Stimulated activated CD4-positive, alpha-beta T cell treated with anti-CD3 and anti-CD28 coated beads, Interleukin-1b, Interleukin-23, amount 100 ng/mL, for 1 hour (primary cell): ENCODE measurements at places on chromosomes 7 and 10.
A peak's percentile ranks its signal among the peaks of the same experiment; 100 is the strongest.

DNA sequence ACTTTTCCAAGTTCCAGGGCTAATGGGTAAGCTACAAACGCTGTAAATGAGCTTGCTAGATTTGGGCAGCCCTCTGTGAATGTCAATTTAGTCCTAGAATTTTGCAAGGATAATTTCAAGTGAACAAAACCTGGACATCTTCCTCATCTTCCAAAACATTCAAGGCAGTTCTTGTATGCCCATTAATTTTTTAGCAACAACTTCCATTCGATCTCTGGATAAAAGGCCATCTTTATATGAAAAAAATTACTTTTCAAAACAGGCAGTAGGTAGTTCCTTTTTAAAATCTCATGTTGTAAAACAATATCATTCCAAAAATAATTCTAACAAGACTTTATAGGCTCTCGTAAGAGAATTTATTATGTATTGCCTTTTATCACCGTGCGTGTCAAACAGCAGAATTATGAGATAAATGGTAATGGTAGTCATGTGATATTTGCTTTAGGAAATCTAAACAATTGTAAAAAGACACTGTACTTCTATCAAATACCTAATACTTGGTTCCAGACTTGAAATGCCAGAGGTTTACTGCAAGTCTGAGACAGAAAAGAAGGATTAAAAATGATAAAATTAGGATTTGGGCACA, 143.7 kb upstream of the NRP1 start:
- no peak for DNase-seq

GRCh38 chr10:116015583-116016333, 257.2 kb downstream of the GFRA1 start:
- no peak for DNase-seq

GRCh38 chr7:2710286-2710655, 22.3 kb downstream of the AMZ1 start:
- DNase-seq = peak; percentile 18

- no peak for DNase-seq
These were observed 151.6 kb upstream of the PRSS58 start for GRCh38 chr7:142409471-142409870.

DNA sequence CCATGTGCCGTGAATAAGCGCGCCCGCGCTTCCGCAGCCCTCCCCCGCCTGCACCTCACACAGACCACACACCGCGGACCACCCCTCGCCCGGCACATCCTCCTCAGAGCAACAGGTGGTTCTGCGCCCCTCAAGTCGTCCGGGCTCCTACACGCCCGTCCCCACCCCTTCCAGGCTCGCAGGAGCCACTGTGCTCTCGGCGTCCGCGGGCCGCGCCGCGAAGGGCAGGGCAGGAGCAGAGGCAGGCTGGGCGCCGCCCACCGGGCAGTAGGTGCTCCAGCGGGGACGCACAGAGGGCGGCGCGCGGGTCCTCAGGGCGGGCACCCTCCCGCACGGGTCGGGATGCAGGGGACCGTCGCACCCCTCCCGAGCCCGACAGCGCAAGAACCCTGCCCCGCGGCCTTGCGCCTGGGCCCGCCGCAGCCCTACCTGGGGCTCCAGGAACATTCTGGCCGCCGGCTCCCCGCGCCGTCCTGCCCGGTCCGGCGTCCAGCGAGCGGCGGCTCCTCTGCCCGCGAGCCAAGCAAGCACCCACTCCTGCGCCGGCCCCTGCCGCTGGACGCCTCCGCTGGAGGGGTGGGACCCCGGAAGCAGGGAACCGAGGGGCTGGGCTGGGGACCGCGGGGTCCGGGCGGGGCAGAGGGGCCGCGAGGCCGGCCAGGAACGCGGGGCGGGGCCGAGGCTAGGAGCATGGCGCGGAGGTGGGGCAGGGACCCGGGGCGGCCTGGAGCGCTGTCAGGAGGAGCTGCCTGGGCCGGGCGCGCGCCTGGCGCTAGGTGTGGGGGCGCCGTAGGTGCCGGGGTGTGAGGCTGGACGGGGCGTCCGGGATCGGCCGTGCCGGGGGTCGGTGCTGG, 37.4 kb downstream of the RASGEF1A start:
- DNase-seq = no peak

DNA sequence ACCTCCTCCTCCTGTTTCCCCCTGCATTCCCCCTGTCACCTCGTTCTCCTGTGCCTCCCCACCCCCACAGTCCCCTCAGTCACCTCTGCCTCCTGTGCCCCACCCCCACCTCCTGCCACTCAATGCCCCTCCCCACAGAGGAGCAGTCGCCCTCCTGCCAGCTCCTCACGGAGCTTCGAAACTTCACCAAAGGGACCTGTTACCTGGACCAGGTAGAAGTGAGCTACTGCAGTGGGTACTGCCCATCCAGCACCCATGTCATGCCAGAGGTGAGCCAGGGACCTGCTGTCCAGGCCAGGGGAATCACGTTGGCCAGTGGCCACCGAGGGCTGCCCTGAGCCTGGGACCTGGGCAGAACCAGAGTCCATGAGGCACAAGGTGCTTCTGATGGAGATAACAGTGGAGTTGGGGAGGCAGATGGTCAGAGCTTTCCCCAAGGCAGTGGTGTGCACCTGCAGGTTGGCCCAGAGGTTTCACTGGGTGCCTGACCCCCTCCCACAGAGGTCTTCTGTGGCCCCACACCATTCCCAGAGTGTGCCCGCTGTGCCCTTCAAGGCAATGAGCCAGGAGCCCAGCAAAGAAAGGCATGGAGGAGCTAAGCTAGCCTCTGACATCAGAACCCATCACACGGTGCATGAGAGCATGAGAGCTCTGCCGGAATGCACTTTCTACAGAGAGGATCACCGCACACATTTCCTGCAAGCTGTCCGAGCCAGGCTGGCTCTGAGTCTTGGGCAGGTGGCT, 7.0 kb upstream of the ZNF862 start:
- no peak for DNase-seq

DNA sequence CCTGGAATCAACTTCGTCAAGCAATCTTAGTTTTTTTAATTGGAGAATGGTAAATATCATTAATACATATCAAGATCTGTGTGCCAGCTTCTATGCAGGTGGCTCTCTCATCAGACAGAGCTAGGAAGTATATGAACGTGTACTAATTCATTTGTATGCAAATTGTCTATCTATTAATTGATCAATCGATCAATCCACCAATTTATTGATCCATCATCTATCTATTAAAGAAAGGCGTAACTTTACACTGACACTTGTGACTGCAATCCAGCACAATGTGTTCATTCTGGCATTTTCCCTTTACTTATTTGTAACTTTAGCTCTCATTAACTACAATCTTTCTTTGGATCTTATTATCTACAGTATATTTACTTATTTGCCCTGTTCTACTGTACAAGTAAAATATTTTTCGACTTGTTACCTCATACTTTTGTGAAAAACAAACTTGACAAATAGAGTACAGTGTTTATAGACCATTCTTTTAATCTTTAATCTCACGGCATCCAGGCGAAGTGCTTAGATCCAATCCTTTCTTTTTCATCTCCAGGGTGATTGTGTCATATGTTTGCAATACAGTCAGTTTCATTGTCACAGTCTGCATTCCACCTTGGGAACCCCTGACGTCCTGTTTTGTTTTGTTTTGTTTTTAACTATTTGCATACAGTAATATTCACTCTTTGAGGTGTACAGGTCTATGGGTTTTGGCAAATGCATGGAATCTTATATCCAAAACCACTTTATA, 22.0 kb upstream of the GHRHR start:
- DNase-seq = no peak

GRCh38 chr7:43302773-43303460, 190.5 kb downstream of the HECW1 start:
- no peak for DNase-seq

DNA sequence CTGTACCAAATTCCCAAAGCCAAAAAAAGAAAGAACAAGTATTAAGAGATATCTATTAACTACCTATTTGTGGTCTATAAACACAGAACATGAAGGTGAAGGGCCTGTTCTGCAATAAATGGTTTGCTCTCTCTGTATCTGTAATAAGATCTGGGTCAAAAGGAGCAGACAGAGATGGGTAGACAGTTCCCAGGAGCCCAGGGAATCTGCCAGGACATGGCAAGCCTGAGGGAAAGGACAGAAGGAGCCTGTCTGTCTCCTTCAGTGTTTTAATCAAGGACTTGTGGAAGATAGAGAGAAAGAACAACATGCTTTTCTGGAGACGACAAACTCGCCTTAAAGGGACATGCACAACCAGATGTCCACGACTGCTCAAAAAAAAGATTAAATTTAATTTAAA, 165.7 kb downstream of the ELMO1 start:
- DNase-seq = no peak

DNA sequence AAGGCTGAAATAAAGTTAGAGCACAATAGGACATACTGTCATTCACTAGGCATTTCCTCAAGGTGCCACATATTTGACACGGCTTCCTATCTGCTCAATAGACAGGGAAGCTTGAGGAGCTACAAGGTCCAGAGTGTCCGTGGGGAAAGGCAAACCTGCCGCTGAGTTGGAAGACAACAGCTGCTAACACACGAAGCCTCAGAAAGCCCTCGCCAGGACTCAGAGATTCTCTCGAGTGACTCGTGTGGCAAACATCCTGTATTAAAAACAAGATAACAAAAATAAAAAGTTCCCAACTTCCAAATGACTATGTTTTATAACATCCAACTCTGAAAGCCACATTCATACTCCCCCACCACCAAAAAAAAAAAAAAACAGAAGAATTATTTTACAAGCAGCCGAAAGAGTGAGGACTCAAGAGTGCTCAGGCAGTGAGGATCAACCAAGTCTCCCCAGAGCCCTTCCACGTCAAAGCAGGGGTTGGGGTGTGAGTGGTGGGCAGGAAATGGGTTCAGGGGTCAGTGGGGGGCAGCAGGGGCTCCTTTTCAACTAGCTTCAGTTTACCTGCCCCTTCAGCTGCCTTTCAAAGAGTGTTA, 67.6 kb downstream of the STK17A start:
- no peak for DNase-seq

- DNase-seq = no peak
These were observed 159.6 kb upstream of the SLC26A5 start for GRCh38 chr7:103605640-103606039.

GRCh38 chr7:103887853-103888602, 101.4 kb downstream of the RELN start:
- no peak for DNase-seq
